NCI-H69 (cell line): ENCODE measurements at places on chromosomes 2 and 18.

DNA sequence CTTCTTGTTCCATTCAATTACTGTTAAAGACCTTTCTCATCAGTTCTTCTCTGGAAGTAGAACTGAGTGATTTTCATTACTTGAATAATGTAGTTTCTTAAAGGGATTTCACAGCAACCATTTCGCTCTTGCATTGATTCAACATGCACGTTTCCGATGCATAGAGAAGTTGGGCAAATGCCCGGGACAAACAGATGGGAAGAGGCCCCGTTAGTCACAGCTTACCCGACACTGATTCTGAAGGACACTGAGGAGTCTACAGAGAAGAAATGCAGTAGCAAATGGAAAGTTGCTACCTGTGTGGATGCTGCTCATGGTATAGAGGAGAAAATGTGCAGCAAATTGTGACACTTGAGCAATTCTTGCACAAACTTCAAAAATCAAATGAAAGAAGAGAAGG is 32.3 kb upstream of the GCG start:
- no peak for DNase-seq

- DNase-seq, result peak; percentile 17
Observed at GRCh38 chr18:76619621-76620315, 124.7 kb upstream of the ZNF516 start.

- DNase-seq, result no peak
Observed at GRCh38 chr2:131426727-131427126, 49.2 kb upstream of the TUBA3D start.

GRCh38 chr2:85986121-85986520 is 97.3 kb upstream of the ST3GAL5 start:
- DNase-seq, result no peak

DNA sequence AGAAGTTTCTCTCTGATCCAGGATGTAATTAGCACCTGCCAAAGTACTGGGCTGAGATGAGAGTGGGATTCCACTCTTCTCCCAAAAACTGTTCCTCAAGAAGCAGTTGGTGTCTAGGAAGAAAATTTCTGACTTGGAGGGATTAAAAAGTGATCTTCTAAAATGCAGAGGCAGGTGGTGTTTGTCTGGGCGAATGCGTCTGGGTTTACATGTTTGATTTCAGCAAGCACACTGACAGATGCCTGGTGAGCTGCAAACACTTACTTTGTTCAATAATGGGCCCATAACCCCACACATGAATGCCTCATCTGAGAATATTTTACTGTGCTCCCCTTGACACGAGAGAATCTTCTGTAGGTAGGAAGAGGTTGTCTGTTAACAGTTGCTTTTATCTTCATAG is 24.3 kb upstream of the KCNF1 start:
- DNase-seq, result peak; percentile 50
